ENCODE measurements at places on chromosomes 6 and 20.

GRCh38 chr6:160349020-160349441 is 853 bp downstream of the SLC22A3 start:
- peak; percentile 26 for DNase-seq

- DNase-seq: no peak
Measured at GRCh38 chr6:104639668-104640067, 220.1 kb downstream of the HACE1 start.

DNA sequence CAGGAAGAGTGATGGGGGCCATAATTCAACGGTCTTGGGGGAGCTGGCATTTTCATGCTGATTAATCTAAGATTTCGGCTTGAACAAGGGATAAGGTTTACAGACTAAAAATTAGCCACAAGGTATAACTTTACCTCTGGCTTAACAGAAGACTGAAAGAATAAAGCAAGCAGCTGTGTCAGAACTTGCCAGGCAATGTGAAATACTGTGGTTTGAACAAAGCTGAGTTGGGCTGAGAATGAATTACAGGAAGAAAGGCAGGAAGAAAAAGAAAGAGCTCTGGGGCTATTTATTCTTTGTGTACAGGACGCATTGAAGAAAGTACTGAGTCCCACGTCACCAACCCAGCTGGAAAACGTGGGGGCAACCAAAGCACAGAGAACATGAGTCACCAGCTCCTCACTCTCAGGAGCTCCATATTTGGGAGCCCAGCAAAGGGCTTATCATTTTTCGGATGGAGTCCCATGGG is 121.5 kb upstream of the NEDD9 start:
- DNase-seq: peak; percentile 84

DNA sequence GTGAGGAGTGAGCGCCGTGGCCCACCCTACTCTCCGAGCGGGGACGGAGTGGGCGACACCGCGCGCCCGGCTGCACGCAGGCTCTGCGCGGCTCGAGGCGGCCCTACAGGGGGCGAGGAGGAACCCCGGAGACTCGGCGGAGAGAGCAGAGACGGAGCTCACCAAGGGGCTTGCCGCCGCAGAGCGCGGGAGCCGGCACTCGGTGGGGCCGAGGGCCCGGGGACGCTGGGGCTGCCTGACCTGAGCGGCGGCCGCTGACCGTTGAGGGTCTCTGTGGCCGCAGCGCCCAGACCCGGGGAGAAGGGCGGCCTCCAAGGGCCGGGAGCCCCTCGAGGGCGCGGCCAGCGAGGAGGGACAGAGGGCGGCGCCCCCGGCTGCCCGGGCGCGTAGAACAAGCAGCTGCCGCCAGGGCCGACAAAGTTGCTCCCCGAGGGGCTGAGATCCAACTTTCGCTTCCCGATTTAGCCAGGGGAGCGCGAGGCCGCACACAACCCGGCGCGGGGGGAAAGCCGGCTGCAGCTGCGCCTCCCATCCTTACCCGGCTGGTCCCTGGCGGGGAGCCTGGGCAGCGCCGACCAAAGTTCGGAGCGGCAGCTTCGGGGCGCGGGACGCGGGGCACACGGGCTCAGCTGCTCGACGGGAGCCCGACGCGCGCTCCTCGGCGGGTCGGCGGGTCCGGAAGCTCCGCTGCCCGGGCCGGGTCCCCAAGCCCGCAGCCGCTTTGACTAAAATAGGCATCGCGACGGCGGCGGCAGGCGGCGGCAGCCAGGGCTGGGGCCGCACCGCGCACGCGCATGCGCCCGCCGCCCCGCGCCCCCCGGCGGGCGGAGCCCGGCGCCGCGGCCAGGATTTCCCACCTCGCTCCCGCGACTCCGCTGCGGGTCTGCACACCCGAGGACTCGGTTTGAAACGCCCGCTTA is 43.1 kb downstream of the POPDC3 start:
- DNase-seq: peak; percentile 24

- no peak for DNase-seq
Measured at GRCh38 chr6:2859185-2859700, 17.6 kb upstream of the SERPINB1 start.

- DNase-seq: peak; percentile 90
Measured at GRCh38 chr6:106098383-106099234, 12.5 kb downstream of the PRDM1 start.

- DNase-seq: no peak
Measured at GRCh38 chr6:159312206-159312605, 143.0 kb downstream of the FNDC1 start.

GRCh38 chr6:139765825-139766285 is 391.4 kb upstream of the CITED2 start:
- no peak for DNase-seq

DNA sequence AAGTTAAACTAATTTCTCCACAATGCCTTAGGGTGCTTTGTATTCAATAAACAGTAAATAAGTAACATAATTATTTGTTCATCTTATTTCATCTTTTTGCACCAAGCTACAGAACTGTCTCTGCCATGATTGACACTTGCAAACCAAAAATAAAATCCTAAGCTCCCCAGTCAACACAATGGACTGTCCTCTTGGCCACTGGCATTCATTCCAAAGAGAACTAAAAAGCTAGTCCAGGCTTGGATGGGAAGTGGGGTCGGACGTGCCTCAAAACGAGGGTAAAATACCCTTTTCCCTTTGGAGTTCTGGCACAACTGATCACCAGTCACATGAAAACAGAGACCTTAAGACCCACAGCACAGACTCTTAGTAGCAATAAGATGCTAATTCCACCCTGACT is 66.4 kb upstream of the THBS2 start:
- DNase-seq: no peak

DNA sequence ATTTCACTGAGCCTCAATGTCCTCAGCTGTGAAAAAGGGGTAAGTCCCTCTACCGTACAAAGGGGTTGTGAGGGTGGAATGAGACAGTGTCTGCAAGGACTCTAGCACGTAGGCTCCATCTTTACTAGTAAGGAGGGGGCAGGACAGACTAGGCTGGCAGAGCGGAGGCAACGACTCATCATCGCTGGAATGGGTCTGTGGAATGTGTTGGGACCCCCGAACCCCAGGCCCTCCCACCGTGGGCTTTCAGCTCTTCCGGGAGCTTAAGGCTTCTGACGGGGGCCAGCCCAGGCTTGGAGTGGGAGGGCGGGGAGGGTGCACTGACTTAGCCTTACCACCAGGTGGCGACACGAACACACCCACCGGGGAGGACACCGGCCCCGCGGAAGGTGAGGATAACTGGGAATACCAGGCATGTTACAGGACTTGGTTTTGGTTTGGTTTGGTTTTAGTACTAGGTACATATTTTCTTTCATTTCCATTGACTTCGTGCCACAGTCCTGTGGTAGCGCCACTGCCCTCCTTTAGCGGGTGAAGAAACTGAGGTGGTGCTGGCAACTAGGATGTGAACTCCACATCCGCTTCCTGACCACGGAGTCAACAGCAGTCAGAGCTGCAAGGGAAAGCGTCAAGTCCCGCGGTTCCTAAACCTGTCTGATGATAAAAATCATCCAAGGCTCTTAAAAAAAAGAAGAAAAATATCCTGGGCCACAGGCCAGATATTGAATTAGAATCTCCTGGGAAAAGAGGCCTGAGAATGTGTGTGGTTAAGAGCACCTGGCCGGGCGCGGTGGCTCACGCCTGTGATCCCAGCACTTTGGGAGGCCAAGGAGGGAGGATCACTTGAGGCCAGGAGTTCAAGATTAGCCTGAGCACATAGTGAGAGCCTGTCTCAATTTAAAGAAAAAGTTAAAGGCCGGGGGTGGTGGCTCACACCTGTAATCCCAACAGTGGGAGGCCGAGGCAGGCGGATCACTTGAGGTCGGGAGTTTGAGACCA is 10.3 kb upstream of the TULP1 start:
- peak; percentile 84 for DNase-seq

DNA sequence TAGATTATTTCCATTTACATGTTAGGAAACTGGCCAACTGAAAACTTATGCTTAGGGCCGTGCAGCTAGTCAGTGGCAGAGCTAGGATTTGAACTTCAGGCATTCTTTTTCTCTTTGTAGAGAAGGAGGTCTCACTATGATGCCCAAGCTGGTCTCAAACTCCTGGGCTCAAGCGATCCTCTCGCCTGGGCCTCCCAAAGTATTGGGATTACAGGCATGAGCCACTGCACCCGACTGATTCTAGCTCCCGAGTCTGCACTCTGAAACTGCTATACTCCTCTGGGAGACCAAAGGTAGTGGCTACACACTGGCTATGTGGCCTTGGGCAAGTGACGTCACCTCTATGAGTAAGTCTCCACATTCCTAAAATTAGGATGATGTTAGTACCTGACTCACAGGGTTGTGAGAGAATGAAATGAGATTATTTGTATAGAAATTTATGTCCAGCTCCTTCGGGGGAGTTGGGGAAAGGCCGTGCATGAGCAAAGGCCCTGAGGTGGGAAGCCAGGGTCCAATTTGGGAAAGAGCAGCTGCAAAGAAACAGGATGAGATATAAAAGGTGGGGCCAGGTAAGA is 6.4 kb downstream of the PLTP start:
- DNase-seq: no peak

GRCh38 chr6:1055015-1055921 is 256.6 kb upstream of the FOXQ1 start:
- DNase-seq: no peak

GRCh38 chr6:140073456-140073855 is 699.0 kb upstream of the CITED2 start:
- DNase-seq: no peak

GRCh38 chr6:41733360-41733706 is 2.1 kb downstream of the TFEB start:
- no peak for DNase-seq

- DNase-seq: peak; percentile 81
Measured at GRCh38 chr6:168370310-168370991, 50.9 kb upstream of the DACT2 start.

DNA sequence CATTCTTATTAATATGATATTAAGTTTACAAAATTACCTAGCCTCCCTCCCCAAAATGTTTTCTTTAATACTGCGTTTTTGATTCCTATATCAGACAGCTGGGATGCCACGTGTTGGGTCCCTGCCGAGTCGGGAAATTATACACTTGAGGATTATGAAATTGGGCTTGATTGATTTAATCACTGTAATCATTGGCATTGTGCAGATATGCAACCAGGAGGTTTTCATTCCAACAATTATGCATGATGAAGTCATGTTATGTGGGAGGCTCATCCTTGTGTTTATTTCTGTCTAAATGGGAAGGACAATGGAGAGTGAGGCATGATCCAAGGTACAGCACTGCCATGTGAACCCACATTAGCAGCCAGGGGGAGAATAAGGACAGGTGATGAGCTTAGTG is 30.6 kb upstream of the RIPOR2 start:
- DNase-seq: no peak

DNA sequence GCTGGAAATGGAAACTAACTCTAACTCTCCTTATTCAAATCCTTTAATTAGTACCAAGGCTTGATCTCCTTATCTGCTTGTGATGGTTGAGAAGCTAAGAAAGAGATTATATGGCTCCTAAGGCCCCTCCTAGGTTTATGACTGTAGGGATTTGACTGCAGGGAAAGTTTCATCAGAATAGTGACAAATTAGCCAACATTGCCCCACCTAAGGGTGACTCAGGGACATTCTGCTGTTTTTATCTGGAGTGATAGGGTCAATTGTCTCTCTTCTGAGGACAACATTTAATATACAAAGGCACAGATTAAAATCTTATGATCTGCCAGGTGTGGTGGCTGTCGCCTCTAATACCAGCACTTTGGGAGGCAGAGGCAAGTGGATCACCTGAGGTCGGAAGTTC is 138.1 kb upstream of the MARCKS start:
- no peak for DNase-seq

DNA sequence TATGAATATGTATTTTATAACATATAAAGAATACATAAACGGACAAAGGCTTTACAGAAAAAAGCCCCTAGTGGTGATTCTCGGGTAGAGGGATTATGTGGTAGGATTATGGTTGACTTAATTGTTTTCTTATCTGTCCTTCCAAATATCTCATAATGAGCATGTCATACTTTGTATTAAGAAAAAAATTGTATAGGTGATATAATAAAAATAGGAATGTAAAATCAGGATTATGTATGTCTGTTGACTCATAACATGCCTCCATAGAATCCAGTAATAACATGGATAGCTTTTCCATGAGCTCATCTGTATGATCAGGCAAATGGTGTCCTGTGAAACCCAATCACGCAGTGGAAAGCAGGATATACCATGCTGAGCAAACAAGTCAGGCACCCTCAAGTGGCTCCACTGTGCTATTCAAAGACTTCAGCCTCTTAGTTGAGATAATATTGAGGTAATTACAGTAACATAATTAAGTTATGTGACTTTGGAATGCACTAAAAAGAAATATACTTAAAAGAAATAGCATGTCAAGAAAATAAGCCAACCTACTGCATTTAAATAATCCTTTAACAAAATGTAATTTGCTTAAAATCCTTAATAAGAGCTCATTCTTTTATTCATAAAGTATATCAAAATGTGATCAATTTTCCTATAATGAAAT is 39.6 kb upstream of the PRELID3B start:
- no peak for DNase-seq

GRCh38 chr20:33878583-33878982 is 67.4 kb downstream of the CHMP4B start:
- no peak for DNase-seq

- DNase-seq: no peak
Measured at GRCh38 chr6:125102411-125102810, 51.2 kb upstream of the TPD52L1 start.

- no peak for DNase-seq
Measured at GRCh38 chr6:163620670-163621330, 206.3 kb downstream of the QKI start.

DNA sequence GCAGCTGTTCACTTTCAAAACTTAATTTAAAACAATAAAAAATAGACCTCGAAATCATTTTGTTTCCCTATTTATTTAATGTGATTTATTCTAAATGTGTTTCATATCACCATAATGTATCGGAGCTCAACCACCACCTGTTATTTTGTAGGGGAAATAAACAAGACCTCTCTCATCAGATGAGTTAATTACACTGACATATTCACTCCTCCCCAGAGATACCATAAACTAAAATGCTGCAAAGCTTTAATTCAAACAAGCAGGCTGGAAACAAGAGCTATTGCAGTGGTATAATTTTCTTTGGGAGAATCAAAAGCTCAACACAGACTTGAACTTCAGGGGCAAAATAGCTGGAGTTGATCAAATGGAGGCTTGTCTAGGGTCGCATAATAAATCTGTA is 303.5 kb upstream of the TSHZ2 start:
- DNase-seq: no peak

- no peak for DNase-seq
Measured at GRCh38 chr6:158972241-158973233, 27.5 kb downstream of the RSPH3 start.

DNA sequence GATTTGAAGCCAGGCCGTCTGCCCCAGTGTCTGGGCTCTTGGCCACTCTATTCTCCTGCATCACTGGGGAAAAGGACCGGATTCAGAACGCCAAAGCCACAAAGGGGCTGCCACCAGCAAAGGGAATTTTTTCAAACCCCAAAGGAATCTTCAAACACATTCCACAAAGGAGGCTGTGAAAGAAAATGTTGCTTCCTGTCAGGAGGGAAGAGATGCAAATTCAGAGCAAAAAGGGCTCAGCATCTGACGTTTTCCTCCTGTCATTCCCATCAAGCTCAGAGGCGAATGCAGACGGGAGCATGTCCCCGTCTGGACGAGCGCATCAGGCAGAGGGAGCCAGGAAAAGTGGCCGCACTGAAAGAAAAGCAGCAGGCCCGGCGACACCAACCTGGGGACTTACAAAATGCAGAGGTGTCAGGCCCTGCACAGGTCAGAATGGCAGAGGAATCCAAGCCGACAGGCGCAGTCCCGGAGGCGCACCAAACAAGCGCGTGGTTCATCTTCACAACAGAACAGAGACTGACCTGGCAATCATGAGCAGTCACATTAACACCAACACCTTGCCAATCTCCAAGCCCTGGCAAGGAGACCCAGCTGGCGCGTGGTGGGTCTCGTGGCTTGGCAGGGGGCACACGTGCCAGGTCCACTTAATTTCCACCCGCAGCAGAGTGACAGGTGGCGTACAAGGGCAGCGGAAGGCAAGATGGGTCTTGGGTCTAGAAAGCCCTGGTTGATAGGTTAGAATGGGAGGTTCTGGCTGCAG is 62.8 kb downstream of the GRM4 start:
- DNase-seq: no peak

Measured in activated CD4-positive, alpha-beta T cell treated with anti-CD3 and anti-CD28 coated beads for 48 hours (primary cell).